ENCODE measurements at places on chromosomes 2 and 18.
A peak's percentile ranks its signal among the peaks of the same experiment; 100 is the strongest.

- DNase-seq: no peak
Observed at GRCh38 chr18:12445554-12445953, 37.8 kb downstream of the PRELID3A start.

DNA sequence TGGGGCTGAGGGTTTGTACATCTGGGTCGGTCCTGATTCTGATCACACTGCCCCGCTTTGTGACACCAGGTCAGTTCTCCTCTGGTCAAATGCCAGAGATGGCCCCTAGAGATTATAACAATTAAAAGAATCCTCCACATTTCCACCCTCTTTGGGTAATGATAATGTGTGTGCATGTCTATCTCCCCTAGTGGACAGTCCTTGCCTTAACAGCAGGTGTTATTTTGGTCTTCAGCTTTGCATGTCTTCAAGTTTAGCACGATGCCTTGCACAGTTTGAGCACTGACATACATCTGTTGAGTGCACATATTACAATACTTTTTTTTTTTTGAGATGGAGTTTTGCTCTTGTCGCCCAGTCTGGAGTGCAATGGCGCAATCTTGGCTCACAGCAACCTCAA lies 25.7 kb upstream of the COX7A2L start:
- no peak for DNase-seq

DNA sequence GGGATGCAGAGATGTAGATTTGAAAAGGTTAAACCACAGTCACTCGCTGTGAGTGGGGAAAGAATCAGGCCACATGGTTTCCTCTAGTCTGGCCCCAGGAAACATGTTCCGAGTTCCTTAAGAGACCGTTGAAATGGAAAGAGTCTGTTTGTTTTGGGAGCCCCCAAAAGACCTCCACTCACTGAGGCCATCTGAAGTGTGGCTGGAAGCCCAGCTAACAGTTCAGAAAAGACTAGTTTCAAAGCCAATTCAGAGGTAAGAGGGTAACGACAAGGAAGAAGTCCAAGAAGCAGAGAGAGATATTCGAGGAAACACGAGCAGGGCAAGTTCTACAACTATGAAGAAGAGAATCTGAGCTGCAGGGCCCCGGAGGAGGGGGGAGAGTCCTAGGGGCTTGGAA lies 61.0 kb downstream of the APOB start:
- no peak for DNase-seq

DNA sequence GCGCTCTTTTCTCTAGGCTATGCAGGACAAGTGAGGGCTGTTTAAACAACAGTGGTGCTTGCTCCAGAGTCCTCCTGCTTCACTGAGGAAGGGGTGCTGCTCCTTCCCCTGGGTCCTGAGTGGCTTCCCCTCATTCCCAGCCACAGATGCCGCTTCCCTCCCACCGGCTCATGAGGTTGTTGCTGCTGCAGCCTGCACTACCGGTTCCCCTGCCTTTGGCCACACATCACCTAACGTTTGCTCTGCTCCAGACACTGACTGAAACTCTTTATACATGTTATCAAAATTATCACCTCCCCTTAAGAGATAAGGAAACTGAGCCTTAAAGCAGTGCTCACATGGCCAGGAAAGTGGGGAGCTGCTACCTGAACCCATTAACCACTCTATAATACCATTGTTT lies 130.8 kb upstream of the LGALSL start:
- no peak for DNase-seq

- no peak for DNase-seq
Observed at GRCh38 chr18:70024829-70025228, 77.2 kb upstream of the CD226 start.

DNA sequence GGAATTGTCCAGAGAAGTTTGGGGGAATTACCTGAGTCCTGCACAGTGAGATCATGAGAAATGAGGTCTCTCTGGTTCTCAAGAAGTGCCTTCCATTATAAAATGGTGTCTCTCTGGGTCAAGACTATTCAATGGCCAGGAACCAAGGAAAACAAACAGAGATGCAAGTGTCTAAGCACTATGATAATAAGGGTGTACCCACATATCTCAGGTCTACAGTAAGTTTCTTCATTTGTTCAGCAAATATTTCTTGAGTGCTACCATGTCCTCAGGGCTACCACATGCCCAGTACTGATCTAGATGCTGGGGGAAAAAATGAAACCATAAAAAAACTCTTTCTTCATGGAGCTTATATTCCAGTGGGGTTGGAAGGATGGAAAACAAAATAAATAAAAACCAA lies 170.0 kb downstream of the ACKR3 start:
- DNase-seq: no peak

DNA sequence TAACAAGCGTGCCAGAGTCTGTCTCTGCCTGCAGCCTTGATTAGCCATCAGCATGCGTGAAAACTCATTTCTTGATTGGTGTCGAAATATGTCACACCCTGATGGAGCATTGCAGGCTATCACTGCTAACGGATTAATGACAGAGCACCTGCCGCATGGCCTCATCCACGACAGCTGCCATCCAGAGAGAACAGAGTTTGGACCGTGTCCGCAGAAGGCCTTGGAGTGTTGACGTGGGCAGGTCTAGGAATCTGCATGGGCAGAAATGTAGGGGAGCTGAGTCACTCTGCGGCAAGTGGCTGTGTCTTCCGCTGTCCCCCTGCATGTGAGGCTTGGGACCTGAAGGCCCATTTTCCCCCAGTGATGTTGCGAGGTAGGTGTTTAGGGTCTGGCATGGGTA lies 43.0 kb downstream of the KLHL29 start:
- DNase-seq: no peak

- no peak for DNase-seq
Observed at GRCh38 chr2:58688813-58689212, 447.7 kb upstream of the FANCL start.

DNA sequence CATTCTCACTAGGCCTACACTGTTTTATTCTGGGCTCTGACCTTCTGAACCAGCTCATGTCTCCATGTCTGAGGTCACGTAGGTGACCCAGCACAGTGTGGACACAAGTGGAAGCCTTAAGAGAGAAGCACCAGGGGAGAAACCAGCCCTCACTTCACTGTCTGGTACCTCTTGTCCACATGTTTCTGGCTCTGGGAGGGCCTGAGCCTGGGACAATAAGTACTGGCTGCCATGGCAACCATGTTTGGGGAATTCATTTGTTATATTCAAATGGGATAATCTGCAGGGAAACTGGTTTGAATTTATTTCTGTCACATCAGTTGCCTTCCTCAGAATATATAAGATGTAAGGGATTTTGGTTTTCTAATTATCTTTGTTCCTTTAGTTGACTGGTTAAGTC lies 23.3 kb downstream of the MYO3B start:
- DNase-seq: no peak

DNA sequence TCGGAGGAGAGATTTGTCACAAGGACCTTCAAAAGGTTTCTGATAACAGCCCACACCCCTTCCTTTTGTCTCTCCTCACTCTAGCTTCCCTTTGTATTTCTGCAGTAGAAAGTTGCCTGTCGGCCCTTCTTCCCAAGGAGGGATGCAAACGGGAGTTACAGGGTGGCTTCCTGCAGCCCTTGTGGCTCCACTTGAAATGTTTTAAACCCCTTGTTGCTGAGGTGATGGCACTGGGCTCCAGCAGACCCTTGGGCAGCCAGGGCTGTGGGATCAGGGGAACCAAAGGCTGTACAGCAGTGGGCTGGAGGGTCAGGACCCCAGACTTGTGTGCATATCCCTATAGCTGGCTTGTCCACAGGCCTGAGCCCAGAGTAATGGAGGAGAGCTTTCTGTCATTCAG lies 62.1 kb downstream of the COA5 start:
- no peak for DNase-seq

GRCh38 chr2:113776949-113777348 lies 20.5 kb upstream of the SLC35F5 start:
- DNase-seq: no peak

GRCh38 chr2:227363756-227364155 lies 15.3 kb downstream of the TM4SF20 start:
- DNase-seq: no peak

DNA sequence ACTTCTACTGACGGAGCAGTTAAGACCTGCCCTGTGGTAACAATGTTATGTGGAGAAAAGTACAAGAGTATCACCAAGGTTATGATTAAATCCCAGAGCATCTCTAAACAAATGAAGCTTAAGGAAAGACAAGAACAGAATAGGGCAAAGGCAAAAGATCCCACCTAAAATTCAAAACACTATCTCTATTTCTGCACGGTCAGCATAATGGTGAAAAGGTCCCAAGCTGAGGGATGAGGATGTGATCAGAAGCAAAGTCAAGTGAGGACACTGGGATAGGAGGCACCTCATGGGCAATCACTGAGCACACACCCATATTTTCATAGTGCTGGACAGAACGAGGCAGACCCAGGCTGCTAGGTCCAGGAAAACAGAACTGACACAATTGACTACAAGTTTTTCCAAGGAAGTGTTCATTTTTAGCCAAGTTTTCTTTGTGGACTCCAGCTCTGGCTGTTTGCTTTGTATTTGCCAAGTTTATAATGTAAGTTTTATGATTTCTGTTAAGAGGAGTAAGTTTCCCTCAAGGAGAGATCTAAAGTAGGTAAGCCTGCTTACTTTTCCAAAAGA lies 77.8 kb downstream of the NCKAP5 start:
- DNase-seq: no peak

- no peak for DNase-seq
Observed at GRCh38 chr2:8134473-8134932, 547.4 kb upstream of the ID2 start.

DNA sequence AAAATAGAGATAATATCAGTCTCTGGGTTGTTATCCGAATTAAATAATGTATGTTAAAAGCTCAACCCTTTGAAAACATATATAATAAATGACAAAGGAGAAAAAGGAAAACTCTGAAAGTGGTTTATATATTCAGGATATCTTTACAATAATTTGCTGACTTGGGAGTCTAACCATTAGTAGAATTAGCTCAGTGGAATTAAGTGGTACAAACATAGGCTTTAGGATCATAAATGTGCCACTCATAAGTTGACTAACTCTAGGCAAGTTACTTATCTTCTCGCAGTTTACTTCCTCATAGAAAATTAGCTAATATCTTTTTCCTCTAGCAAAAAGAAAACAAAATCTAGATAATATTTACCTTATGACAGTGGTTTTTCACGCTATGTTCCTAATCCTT lies 44.6 kb downstream of the HEATR5B start:
- DNase-seq: no peak

DNA sequence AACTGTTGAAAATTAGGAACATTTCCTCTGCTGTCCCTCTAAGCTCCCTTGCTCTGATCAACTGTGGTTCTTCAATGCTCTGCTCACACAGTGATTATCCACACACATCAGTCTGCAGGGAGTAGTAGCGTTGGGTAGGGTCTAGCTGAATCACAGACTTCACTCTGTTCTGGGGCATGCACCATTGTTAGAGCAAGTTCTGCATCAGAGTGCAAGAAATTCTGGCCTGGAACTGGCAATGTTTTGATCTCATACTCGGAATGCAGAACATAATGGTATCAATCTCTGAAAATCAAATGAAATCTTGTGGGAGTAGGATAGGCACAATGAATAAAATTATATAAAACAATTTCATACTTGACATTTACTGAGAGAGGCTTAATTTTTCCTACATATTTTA lies 55.3 kb downstream of the HRH4 start:
- no peak for DNase-seq

DNA sequence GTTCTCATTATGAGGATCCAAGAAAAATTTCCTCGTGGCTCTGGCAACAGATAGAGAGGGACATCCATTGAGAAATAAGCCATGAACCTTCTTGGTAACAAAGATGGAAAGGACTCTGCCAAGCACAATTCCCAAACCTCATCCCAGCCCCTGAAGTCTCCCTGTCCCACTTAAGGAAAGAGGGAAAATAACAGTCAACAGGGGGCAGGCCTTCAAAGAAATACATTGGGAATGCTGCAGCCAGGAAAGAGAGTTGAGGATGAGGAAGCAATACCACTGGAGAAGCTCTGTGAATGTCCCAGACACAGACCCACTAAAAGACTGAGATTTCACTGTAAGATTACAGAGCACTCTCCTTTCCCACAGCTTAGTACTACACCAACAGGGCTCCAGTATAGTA lies 93.2 kb downstream of the CD226 start:
- no peak for DNase-seq

- DNase-seq: peak; percentile 46
Observed at GRCh38 chr2:236536727-236537398, 32.8 kb upstream of the ACKR3 start.

DNA sequence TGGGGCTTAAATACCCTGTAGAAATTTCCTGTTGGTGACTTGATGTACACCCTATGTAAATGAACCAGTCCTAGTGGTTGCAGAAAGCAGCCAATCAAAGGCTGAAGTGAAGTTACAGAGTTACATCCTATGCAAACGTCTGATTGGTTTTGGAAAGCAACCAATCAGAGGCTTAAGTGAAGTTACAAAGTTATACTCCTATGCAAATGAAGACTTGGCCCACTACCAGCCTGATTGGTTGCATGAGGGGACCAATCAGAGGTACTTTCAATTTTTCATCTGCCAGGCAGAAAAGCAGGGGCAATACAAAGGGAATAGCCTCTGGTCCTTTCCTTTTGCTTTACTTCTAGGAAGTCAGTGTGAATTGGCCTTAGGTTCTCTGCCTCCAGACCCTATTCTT lies 13.6 kb upstream of the ZNF397 start:
- DNase-seq: no peak

DNA sequence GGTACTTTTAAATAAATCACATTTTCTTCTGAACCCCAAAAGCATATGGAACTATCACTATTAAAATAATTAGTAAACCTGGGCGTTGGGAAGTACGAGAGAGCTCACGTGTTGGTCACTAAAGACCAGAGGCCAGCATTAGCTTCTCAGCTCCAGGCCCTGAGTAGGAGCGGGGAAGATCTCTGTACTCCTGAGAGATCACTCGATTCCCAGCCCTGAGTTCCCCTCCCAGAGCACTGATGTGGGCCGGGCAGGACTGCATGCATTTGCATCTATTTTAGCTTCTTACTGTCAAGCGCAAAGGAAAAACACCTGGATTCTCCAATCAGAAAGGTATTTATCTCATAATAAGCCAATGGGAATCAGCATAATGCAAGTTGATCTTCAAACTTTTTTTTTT lies 6.2 kb downstream of the PXDN start:
- no peak for DNase-seq

DNA sequence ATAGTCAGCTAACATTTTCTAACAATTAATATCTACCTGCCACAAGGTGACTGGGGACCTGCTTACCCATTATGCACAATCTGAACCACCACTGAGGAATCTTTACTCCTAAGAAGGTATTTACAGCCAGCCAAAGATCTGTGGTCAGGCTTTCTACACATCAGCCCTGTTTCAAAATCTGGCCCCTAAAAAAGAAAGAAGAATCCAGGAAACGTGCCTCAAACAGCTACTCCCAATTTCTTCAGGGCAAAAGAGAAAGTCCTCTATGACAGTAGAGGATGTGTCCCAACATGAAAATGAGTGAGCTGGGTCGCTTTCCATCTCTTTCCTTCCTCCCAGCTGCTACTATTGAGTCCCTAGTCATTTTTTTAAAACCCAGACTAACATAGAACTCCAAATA lies 79.5 kb downstream of the EPB41L3 start:
- DNase-seq: no peak

DNA sequence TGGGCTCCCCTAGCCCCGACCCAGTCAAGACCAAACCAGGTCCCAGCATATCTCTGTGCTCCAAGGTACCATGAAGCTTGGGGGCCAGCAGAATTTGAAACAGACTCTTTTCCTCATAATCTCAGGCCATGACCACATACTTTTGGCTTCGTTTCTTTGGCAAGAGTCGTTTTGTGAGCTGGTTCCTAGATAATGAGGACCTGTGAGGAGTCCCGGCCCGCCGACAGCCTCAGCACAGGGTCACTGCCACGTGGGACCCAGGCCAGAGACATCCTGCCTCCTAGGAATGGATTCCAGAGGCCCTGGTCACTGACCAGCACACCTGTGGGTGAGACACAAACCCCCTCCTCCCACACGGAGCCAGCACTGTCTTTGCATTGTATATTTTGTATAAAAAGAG lies 73.5 kb downstream of the VAPA start:
- DNase-seq: no peak

- no peak for DNase-seq
Observed at GRCh38 chr18:10350661-10351060, 103.8 kb upstream of the APCDD1 start.

Data from activated naive CD4-positive, alpha-beta T cell (primary cell).